ENCODE measurements at places on chromosomes 1 and 21.

GRCh38 chr1:210332719-210333398 is 4.2 kb downstream of the HHAT start:
- peak; percentile 92 for DNase-seq

DNA sequence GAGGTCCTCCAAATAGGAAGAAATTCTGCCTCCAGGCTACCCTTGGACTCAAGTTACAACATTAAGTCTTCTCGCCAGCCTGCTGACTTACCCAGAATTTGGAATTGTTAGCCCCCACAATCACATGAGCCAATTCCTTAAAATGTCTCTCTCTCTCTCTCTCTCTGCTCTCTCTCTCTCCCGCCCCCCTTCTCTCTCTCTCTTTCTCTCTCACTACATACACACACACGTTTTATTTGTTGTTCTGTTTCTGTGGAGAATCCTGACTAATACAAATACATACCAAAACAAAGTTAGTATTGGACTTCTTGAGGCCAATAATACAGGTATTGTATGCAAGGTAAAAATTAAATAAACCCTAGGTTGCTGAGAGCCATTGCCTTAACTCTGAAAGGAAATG is 72.1 kb downstream of the TNFSF18 start:
- DNase-seq: no peak

DNA sequence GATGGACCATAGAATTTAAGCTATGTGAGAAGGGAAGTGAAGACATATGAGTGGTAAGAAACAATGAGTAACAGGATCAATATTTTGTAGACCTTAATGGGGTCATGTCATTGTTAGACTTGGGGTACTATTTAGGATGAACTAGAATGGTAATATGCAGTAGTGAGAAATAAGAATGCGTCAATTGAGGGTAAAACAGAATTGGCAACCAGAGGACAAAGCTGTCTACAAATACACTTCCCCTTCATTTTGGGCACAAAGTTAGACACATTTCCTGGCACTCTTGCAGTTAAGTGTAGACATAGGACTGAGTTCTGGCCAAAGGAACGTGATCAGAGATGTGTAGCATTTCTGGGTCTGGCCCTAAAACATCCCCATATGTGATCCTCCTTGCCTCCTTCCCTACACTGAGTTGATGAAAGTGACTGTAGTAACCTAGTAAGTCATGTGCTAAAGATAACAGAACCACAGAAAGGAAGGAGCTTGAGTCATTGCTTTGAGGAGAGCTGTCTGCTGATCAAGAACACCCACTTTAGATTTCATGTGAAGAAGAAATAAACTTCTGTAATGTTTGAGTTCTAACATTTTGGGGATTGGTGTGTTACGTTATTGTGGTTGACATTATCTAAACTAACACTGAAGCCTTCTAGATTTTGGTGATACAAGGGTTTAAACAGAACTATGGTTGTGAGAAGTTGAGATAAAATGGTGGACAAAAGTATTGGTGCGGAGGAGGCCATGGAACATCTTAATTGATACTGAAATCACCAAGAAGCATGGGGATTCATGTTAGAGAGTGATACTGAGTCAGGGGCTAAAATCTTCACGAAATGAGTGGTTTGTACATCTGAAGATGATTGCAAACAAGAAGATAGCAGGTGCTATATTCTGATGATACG is 41.7 kb downstream of the CD55 start:
- no peak for DNase-seq

DNA sequence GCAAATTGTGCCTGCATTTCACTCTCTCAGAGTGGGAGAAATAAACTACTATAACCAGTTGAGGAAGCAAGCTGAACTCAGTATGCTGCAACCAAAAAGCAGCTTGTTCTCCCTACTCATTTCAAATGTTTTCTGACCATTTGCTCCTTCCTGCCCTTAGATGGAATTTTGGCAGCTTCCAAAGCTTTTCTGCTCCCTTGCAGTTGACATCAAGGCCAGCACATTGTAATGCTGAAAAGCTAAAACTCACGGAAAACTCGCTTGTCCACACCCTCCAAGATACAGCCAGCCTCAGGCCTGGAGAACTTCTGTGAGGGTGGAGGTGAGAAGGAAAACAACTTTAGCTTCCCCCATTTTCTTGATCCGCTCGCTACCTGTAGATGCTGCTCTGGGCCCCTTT is 5.0 kb upstream of the CHML start:
- DNase-seq: no peak

GRCh38 chr21:36516281-36516680 is 36.4 kb upstream of the CLDN14 start:
- no peak for DNase-seq

DNA sequence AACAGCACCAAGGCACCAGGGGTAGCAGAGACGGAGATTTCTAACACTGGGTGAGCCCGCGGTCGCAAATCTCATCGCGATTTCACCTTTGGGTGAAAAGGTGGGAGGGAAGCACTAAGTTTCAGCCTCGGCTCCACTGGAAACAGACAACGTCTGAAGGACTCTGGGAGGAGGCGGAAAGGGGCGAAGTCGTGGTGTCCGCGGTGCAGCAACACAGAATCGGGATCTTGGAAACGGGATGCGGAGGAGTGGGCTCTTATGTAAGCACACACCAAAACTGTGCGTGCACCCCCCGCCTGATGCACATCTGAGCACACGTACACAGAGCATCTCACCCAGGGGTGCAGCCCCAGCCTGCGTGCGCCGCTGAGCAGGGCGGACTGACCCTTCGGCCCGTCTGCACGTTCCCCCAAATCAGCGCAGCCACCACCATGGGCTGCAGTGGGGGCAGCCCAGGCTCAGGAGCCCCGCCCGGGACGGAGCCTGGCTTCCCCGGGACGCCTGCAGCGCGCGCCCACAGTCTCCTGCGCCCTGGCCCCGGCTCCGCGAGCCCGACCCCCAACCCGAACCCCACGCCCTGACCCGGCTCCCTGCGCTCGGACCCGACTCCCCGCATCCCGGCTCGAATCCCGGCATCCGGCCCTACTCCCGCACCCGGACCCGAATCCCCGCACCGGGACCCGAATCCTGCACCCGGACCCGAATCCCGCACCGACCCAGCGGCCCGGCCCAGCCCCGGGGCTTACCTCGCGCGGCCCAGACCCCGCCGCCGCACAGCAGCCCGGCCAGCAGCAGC is 670 bp downstream of the CLSTN1 start:
- peak; percentile 59 for DNase-seq

DNA sequence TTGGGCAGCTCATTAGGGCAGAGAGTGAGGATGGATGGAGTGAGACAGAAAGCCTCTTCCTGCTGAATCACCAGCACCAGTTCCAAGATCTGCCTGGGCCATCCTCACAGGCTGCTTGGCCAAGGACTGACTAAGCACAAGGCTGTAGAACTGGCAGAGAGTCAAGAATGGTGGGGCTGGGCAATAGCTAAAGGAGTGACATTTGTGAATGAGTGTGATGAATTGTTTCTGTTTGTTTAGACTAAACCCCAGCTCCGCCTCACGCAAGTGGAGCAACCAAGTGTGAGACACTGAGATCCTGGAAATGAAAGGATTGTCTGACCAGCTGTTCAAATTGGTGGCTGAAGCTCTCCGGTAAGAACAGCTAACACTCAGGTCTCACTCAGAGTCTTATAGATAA is 38.6 kb downstream of the BRINP2 start:
- no peak for DNase-seq

- no peak for DNase-seq
These were observed 116.2 kb downstream of the NFIA start for GRCh38 chr1:61198554-61198953.

GRCh38 chr1:12596007-12596821 is 21.8 kb downstream of the DHRS3 start:
- no peak for DNase-seq

GRCh38 chr1:204127597-204128242 is 24.1 kb downstream of the ETNK2 start:
- no peak for DNase-seq

DNA sequence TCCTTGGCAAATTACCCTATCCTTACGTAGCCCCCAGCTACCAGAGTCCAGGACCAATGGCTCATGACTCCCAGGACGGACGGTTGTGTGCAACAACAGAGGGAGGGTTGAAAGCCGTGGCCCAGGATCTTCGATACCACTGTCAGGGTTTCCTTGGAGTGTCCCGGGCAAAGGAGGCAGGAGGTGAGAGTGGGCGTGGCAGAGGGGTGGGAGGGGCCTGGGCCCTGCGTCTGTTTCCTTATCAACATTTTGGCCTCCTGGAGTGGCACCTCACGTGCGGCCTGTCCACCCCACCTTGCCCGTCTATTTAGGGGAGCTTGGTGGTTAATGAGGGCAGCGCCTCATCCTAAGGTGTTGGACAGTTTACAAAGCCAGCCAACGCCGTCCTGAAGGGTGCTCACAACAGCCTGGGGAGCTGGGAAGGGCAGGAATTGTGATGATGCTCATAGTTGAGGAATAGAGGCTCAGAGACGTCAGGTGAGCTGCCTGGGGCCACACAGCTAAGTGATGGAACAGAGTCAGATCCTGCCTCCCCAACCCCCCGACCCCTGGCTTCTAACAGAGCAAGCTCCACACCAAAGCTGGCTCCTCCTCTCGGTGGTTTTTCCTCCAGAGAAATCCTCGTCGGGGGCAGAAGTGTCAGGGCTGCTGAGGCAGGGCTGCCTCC is 17.4 kb upstream of the ARHGEF10L start:
- DNase-seq: no peak

DNA sequence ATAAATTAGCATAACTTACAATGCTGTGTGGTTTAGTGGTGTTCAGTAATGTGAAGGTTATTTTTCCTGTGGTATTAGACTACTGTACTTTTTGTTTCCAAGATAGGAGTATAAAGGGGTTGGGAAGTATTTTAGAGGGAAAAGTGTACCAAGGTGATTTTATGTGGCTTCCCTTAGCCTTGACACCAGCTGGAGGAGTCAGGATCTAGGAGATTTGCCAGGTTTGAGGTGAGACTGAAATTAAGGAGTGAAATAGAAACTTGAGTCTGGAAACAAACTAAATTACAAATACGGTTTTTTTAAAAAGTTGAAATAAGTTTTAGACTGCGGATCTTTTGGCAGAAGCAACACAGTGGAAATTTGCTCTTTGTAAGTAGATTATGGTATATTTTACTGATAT is 32.3 kb downstream of the COG2 start:
- DNase-seq: no peak

- no peak for DNase-seq
These were observed 14.6 kb upstream of the C1orf159 start for GRCh38 chr1:1130206-1131120.

GRCh38 chr21:15788847-15789523 is 59.2 kb downstream of the USP25 start:
- no peak for DNase-seq

GRCh38 chr21:42377211-42377950 is 11.0 kb upstream of the TFF1 start:
- DNase-seq: no peak

DNA sequence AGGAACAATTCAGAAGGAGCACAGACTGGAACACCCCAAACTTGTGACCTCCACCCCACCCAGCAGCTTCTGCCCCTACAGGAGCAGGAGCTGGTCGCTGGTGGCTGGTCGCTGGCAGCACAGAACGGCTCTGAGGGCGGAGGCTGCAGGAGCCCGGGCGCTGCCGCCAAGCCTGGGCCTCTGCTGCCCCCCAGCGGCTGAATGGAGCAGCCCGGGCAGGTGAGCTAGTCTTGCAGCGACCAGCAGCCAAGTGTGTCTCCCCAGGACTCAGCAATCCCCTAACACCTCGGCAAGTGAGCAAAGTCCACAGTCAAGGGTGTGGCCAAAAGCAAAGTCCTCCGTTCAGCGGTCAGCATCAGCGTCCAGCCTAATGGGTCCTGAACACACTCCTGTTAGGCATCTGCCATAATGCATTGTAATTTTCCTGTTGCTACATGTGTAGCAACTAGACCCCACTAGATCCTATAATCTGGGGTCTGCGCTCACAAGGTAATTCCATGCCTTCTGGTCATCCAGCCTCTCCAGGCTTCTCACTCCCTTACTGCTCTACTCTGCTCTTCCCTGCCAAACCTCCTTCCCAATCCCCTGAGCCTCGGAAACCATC is 12.1 kb upstream of the GJB5 start:
- peak; percentile 81 for DNase-seq

- no peak for DNase-seq
These were observed 140.3 kb downstream of the LYPLAL1 start for GRCh38 chr1:219313961-219314360.

All from activated CD8-positive, alpha-beta memory T cell treated with anti-CD3 and anti-CD28 coated beads, Interleukin-2, amount 10 ng/mL, durations not matched to agents 7 days and 5 days (primary cell).